PC-3 (cell line): ENCODE measurements at places on chromosomes 5 and 9.
A peak's percentile ranks its signal among the peaks of the same experiment; 100 is the strongest.

DNA sequence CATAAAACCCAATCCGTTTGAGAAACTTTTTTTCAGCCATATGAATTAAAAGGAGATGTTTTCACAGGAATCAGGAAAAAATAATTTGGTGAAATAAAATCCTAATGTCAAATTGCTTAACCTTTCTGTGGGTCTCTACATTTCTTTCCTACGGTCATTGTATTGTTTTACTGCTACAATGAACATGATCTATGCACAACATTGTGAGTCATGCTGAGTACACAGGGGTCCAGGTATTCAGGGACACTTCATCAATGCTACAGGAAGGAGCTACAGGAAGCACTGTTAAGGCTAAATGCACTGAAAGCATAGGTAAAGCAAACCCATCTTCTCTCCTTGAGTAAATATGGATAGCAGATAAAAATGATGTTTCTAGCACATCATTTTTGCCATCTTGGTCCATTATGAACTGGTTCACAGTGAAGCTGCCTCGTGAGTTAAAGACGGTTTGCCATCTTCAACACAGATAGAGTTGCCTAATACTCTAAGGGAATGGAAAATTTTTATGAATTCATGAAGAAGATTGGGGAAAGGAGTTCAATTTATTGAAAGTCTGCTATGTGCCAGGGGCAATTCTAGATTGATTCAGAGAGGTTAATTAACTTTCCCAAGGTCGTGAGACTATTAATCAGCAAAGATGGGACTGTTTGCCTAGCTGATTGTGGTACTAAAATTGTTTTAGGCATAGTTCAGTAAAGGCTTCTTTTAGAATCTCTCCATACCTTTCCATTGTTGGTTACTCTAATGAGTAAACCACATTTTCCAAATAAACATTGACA, 85.5 kb downstream of the DIRAS2 start:
- peak; percentile 38 for DNase-seq

DNA sequence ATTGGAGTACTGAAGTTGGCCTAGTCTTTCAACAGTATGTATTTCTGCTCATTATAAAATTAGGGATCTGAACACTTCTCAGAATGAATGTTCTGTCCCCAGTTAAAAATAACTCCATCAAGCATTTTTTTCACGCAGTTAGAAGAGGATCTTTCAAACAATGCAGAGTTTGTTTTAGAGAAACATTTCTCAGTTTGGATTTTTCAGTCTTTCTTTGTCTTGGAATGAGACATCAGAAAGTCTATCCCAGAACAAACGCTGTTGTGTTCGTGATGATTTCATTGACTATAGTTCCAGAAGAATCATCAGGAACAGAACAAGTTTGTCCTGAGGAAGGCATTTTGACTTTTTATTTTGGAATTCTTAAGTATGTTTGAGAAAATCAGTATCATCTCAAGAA, 218.7 kb downstream of the ARRDC3 start:
- DNase-seq, result no peak

GRCh38 chr9:81819155-81819554, 109.1 kb upstream of the SPATA31D4 start:
- no peak for DNase-seq

- no peak for DNase-seq
Measured at GRCh38 chr9:115211413-115212124, 93.6 kb upstream of the TNC start.

DNA sequence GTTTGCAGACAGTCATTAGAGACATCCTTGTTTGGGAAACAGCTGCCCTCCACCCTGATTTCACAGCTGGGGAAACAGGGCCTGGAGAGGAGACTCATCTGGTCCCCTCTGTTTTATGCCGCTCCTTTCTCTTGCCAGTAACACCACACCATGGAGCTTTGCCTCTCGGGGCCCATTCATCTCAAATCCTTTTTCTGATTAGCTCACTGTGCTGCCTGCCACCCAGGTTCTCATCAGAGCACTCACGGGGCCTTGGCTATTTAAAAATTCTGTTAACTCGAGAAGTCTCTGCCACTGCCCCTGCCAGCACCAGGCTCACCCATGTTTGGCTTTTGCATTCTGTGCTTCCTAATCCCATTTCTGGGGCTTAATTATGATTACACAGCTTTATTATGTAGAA, 36.8 kb upstream of the C5orf58 start:
- no peak for DNase-seq

DNA sequence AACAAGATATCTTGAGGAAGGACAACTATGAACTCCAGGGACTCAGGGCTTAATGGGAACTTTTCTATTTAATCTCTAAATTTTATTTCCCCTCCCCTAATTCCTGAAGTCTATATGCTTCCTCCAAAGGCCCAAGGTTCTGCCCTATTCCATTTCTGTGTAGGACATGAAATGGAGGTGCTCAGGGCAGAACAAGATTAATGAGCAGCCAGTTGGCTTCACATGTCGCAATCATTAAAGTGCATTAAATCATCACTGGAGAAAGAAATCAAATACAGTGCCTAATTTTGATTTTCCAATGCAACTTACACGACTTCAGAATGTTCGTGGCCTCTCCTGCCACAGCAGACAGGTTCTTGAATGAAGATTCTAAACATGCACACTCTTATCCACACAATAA, 862.1 kb downstream of the PTPRD start:
- no peak for DNase-seq

DNA sequence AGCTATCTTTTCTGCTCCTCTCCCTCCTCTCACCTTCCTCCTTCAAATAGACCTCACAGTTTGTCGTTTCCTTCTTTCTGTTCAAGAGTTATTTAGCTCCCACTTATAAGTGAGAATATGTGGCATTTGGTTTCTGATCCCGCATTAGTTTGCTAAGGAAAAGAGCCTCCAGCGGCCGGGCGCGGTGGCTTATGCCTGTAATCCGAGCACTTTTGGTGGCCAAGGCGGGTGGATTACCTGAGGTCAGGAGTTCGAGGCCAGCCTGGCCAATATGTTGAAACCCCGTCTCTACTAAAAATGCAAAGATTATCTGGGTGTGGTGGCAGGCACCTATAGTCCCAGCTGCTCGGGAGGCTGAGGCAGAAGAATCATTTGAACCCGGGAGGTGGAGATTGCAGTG, 2101.6 kb downstream of the MAT2B start:
- DNase-seq, result no peak

DNA sequence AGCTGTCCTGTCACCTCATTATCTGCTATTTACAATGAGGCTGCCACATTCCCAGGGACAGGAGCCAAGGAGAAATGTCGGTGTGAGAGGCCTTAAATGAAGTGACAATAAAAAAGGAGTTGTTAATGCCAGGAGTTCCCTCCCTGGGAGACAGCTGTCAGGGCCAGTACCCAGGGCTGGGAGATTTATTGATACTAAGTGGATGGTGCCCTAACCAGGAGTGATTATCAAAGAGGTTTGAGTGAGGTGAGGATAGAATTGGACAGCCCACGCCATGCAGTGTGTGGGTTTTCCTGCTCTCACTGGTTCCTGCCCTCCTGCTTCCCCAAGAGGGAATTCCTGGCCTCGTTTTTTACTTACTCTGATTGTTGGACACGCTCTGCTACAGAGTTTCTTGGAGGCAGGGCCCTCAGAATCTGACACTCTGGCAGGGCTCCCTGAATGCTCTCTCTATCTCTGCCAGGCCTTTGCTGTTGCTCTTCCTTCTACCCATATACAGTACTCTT, 150.8 kb downstream of the GRIA1 start:
- no peak for DNase-seq

DNA sequence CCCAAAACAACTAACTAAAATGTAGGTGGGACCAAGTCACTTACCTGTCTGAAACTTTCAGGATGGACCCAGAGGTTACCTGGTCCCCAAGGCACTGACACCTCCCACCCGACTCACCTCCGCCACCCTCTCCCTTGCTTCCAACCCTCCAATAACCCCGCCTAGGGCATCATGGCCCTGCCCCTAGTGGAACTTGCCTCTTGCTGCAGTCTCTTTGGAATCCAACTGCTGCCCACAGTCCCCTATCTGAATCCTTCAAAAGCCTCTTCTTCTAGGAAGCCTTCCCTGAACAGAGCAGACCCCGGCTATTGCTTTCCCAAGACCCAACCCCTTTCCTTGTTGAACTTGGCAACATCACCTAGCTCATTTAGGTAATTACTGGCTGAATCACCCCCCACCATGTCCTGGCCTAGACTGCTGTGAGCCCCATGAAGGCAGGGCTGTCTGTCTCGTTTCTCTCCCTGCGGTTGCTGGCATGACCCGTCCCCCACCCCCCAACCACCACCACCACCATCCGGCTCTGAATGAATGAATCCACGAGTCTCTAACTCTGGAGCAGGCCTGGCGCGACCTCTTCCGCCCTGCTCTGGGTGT, 9.4 kb downstream of the CRB2 start:
- DNase-seq, result no peak

DNA sequence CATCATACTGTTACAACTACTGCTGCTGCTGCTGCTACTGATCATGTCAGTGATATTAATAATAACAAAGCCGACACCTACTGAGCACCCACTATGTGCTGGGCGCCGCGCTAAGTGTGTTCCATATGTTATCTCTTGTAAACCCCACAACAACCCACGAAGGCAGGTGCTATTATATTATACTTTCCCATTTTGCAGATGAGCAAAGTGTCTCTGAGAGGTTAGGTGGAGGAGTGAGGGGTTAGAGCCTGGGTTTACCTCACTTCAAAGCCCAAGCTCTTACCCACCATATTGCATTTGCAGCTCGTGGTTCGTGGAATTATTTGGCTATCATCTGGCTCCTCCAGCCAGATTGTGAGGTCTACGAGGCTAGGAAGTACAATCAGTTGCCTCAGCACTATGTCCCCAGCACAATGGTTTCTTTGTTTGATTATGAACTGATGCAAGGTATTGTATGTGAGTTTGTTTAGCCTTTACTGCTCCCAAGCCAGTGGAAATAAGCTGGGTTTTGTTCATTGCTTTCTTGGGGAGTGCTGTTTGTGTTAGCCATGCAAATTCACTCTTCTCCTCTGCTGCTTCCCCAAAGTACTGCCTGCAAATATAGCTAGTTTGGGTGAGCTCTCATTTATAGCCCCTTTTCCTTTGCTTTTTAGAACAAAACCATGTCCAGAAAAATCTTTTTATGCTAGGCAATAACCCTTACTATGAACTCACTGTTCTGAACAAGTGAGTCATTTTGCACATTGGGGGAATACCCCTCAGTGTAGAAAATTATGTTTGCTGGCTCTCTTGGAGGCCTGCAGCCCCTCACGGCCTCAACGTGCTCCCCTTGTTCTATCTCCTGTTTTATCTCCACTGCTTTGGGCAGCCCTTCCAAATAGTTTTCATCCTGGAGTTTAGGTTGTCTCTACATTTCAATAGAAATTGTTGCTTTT, 47.9 kb downstream of the ALG2 start:
- no peak for DNase-seq

DNA sequence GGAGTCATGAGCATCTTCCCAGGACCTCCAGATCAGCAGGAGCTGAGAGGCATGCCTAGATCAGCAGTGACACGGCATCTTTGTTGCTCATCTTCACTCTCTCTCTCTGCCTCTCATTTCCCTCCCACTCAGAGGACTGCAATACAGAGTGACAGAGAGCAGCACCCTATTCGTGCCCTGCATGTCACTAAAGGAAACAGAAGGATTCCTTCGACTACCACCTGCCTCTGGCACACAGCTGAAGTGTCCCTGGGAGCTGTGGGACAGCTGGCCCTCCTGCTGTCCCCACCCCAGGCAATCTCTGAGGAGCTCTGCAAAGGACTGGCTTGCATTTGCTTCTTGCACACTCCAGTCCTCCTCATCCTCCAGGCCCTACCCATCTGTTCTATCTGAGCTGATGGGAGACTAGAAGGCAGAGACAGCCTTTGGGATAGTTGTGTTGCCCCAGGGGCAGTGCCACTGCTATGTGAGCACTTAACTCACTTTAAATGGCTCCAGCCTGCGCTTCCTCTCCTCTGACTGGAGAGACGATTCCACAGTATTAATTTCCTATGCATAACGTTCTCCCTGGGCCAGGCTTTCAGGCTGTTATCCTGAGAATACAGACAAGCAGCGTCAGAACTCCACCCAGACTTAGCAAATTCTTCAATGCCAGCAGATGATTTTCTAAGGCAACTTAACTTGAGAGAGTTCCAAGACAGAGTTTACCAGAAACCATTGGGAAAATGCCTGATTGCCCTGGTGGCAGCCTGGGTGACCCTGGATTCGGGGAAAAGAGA, 167.6 kb upstream of the MAP1B start:
- no peak for DNase-seq

- peak; percentile 80 for DNase-seq
Measured at GRCh38 chr5:73437101-73437776, 11.3 kb downstream of the FOXD1 start.

- no peak for DNase-seq
Measured at GRCh38 chr9:34016149-34016548, 32.5 kb downstream of the UBAP2 start.

DNA sequence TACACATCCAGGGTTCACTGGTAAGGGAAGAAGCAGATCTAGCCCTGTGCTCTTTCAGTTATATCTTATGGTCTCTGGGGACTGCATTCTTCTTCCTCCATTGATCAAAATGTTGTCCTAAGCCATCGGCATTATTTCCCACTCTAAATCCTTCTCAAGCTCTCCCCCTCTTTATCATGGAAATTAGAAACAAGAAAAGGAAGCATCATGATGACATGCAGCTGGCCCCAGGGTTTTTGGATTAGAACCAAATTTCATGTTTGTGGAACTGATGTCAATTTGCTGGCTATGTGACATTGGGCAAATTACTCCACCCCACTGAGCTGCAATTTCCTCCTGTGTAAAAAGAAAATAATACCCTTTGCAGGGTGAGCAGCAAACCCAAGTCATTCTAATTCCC, 39.5 kb downstream of the MFAP3 start:
- peak; percentile 59 for DNase-seq

DNA sequence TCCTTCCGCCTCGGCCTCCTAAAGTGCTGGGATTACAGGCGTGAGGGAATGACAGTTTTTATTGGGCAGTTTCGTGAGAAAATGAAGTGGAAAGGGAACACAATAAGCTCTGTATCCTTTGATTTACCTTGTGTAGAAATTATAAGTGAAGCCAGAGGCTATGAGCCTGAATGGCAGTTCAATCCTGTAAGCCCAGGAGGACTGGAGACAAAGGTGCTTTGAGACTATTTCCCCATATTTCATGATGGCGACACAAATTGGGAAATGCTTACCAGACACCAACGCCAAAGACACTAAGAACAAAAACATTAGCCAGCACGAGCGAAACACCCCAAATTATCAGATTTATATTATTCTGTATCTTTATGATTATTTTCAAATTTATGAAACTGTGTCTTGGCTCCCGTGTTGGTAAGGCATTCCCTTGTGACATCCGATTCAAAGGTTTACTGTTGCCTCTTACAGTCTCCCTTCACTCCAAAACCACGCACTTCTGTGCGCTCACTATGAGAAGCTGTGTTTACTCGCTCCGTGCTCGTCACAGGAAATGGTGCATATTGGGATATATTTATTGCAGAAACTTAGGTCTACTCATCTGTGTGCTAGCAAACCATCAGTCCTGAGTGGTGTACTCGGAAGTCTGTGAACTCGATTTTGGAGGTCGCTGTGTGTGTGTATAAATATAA, 73.9 kb downstream of the SH3PXD2B start:
- DNase-seq, result peak; percentile 57

GRCh38 chr5:148967783-148968182, 95.1 kb downstream of the SH3TC2 start:
- DNase-seq, result no peak
